ENCODE measurements at places on chromosomes 16 and 17. TPM values are rescaled to one million over a fixed set of nuclear protein-coding genes. Genes with fewer than 3 reads are reported as not detected.

Gene KRTAP16-1
- not detected for total RNA-seq

Gene HCRT
- not detected for total RNA-seq

Gene USH1G
- not detected for total RNA-seq

Gene SGCA
- 0.71 TPM for total RNA-seq

Gene CDRT15
- total RNA-seq = not detected

Gene OGFOD3
- total RNA-seq = 29.5 TPM

Gene PHF23
- total RNA-seq = 78.2 TPM

Gene TAC4
- total RNA-seq = not detected

Gene TBL3
- 42.4 TPM for total RNA-seq

Gene MMD
- 3.7 TPM for total RNA-seq

Gene GPRC5C
- not detected for total RNA-seq

Gene HOXB5
- not detected for total RNA-seq

Gene GALR2
- 0.33 TPM for total RNA-seq

Gene SNX11
- total RNA-seq = 19.9 TPM

Gene WNK4
- 27.5 TPM for total RNA-seq

Gene ZNF771
- 14.6 TPM for total RNA-seq

Gene SDR42E2
- total RNA-seq = not detected

Gene CD79B
- total RNA-seq = 1.2 TPM

Gene FOXC2
- total RNA-seq = 7.7 TPM
